ENCODE measurements at places on chromosomes 1 and 21.

DNA sequence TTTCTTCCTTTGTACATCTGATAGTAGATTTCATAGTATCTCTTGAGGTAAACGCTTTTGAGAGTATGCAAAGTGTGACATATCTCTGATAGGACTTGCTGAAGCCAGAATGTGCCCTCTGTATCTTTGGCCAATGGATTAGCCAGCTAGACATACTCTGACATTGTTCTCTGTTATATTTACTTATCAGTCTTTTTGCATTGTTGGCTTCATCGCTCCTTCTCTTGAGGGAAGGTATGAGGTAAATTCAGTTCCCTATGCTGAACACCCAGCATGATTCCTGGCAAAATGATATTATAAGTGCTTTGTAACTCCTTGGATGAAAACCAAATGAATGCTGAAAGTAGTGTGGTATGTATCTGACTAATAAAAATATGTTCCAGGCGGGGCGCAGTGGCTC is 163.2 kb upstream of the CACYBP start:
- DNase-seq, result no peak

GRCh38 chr1:151238467-151238739 is 16.1 kb upstream of the PSMD4 start:
- no peak for DNase-seq

DNA sequence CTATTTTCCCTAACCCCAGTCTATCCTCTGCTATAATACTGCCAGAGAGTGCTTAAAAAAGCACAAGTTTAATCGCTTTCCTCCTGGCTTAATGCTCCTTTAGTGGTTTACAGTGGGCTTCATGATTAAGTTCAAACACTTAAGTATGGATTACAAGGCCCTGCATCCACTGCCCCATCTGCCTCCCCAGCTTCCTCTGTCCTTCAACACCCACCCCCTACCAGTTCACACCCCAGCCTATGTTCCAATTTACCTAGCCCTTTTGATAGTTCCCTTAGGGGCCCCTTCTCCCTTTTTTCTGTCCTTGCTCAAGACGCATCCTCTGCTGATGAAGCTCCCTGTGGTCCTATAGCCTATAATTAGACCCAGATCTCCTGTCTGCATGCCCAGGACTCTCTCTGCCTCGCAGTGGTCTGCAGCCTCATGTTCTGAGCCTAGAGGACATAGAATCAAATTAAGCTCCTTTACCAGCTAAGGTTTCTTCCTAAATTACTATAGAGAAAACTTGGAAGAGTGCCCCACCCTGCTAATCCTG is 212.5 kb downstream of the FGGY start:
- DNase-seq, result no peak

DNA sequence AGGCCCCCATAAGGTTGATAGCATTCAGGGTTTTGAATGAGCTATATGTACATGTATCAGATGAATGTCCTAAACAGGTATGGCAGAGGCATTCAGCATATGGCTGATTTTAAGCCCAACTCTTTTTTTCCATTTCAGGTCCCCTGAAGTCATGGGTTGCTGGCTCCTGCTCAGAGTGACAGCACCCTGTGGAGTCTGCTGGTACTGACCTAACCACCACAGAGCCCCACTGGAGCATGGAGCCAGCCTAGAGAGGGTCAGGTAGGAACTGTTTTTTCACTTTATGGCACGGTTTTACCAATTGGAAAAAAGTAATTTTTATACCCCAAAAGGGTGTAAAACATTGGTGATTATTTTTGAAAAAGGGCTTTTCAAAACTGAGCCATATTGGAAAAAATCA is 82.5 kb upstream of the MPC2 start:
- no peak for DNase-seq

GRCh38 chr21:41217671-41218385 is 49.9 kb downstream of the BACE2 start:
- DNase-seq, result no peak

DNA sequence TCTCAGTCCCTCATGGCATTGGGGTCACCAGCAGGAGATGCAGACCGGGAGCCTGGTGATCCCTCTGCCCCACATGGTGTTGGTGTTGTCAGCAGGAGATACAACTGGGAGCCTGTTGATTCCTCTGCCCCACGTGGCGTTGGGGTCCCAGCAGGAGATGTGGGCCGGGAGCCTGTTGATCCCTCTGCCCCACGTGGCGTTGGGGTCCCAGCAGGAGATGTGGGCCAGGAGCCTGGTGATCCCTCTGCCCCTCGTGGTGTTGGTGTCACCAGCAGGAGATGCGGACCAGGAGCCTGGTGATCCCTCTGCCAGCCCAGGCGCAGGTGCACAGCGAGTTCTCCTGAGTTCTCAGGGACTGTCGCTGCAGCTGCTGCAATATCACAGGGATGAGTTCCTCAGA is 229.6 kb upstream of the C1orf174 start:
- no peak for DNase-seq

DNA sequence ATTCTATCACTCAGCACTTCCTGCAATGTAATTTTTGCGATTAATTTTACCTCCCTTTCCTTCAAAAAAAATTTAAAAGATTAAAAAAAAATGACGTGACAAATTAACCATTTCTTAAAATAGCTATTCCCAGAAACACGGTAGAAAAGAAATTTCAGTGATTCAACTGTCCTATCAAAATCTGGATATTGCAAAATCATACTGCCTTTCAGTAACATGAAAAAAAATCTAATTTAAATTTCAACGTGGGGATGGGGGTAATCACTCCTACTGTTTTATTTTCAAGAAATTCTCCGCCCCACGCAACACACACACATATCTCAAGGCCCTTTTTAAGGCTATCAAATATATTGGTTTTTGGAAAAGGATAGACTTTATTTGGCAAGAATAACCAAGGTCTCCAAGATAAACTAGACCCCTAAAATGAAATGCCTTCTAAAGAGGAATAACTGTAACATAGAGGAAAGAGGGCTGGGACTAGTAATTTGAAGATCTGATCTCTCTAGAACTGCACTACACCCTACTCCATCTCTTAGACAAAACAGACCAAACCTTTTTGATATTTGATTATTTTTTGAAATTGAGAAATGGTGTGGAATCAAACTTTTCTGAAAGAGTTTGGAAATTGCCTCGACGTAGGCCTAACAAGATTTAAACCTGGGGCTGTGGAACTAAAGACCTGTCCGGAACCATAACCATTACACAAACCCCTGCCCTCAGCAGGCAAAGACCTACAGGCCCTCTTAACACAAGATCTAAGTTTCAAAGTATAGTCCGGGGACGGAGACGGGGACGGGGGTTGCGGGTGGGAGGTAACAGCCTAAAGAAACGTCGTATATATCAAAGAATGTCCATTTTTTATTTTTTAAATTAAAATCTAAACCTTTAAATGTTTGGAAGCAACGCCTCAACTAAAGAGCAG is 941 bp downstream of the ARNT start:
- DNase-seq, result no peak

- no peak for DNase-seq
These were observed 30.8 kb downstream of the RPS6KA1 start for GRCh38 chr1:26560403-26560780.

- DNase-seq, result peak; percentile 11
These were observed 2.7 kb downstream of the SERPINC1 start for GRCh38 chr1:173914366-173914871.

DNA sequence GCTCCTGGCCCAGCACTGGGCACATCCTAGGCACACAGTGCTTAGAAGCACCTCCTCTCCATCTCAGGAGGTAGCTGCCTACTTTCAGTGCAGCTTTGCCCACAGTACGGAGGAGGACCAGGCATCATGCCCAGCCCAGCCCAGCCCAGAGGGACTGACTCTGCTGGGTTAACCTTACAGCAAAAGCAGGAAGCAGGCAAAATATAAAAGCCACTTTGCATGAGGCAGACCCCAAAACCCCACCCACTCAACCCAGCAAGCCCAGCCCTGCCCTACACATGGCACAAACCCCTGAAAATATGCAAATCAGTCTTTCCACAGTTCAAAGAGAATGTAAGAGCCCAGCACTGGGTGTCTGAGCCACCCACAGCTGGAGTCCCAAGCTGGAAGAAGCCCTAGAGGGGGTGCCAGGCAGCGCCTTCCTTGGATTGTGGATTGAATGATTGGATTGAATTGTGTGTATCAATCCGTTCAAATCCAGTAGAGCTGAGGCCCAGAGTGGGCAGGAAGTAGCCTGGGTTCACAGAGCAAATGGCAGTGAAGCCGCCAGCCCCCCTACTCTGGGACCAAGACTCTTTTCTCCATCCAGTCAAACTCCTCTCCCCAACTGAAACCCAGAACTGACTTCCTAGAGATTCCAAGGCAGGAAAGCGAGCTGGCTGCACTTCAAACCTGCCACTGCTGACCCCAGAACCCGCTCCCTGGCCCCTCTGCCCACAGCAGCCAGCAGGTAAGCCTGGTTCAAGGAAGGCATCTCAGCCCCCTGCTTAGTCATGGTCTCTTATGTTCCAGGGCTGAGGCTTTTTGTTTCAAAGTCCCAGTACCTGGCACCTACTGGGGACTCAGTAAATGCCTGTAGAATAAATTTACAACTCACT is 117.7 kb downstream of the LACTBL1 start:
- DNase-seq, result no peak

DNA sequence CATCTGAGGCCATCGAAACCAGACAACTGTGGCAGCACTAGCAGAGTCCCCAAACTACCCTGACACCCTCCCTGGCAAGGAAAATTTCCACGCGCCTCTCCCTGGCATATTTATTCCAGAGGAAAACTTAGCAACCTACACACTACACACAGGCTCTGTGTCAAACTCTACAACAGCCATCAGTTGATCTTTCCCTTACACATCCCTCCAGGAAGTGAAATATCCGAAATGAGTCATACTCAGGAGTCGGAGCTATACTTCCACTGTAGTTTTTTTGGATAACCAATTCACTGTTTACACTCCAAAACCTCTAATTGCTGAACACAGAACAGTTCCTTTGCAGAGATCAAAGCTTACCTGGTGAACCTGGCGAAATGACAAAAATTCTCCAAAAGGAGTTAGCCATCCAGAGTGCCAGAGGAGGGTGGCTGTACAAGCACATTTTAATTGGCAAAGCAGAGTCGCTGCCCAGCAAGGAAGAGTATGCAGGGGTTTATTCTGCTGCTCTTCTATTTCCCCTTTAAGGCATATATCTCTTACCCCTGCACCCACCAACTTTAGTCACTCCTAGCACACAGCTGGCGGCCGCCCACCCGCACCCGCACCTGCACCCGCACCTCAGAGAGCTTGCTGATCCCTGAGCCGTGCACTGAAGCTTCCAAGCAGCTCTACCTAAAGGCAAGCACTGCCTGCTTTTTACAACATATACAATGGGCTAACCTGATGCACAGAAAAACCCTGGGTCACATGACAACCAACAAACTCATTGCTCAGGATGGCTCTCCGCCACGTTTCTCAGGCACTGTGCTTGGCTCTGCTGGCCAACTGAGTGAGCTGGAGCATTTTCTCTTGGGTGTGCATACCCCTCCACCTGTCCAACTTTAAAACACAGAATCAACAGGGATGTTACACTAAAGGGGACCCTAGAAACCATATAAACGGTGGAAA is 54.9 kb downstream of the CAPZB start:
- DNase-seq, result no peak

DNA sequence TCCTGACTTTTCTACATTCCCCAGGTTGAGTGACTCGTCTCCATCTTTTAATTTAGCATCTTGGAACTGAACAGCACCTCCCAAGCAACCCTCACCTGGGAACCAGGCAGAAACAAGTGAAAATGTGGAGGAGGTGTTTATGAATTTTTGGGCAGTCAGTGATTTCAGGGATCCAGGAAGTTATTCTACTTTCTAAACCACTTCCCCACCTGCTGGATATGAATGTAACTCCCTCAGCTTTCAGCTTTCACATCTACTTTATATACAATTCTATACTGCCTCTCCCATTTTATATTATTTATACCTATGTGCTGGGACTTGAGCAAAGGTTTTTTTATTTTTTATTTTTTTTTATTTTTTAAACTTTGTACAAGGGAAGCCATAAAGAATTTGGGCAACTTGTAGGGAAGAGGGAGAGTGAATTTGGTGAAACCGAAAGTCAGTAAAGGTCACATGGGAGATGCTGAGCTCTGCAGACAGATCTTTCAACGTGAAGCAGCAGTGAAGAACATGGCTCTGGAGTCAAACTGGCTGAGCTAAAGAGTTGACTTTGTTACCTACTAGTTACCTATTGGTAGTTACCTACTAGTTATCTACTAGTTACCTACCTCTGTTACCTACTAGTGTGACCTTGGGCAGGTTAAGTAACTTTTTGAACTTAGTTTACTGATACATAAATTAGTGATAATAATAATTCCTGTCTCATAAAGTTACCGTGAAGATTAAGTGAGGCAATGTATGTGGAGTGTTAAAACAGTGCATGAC is 45.5 kb downstream of the DDR2 start:
- DNase-seq, result no peak

Data from activated CD4-positive, alpha-beta T cell treated with anti-CD3 and anti-CD28 coated beads for 4 hours (primary cell).